ENCODE measurements at places on chromosomes 4 and X.

DNA sequence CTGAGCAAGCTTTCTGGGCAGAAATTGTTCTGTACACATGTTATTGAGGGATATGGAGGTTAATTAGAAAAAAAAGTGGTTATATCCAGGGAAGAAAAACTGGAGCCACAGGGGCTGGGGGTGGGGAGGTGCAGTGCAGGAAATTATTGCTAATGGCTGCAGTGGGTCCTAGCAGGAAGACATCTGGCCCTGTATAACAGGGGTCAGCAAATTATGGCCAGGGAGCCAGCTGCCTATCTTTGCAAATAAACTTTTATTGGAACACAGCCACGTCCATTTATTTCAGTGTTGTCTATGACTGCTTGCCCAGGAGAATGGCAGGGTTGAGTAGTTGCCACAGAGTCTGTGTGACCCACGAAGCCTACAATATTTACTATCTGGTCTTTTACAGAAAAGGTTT lies 23.4 kb upstream of the PRPS2 start:
- no peak for DNase-seq

GRCh38 chr4:52296341-52296740 lies 245.2 kb downstream of the SPATA18 start:
- no peak for DNase-seq

DNA sequence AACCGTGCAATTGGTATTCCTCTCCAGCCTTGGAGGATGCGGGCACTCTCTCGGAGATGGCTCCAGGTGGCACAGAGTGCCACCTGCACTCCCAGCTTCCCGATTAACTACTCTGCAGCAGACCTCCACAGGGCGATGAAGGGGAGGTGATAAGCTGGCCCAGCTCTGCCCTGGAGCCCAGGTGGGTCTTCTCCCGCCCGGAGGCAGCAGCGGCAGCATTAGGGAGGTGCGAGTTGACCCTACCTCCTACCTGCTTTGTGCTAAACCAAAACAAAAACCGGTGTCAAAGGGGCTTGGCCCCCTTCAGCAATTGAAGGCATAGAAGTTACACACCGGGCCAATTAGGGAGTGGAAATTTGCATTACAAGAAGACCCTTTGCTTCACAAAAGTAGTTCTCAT lies 137.4 kb upstream of the MAMLD1 start:
- no peak for DNase-seq

- DNase-seq: no peak
Measured at GRCh38 chr4:52822583-52822971, 39.5 kb upstream of the RASL11B start.

GRCh38 chr4:62640296-62640695 lies 1440.2 kb downstream of the ADGRL3 start:
- no peak for DNase-seq

DNA sequence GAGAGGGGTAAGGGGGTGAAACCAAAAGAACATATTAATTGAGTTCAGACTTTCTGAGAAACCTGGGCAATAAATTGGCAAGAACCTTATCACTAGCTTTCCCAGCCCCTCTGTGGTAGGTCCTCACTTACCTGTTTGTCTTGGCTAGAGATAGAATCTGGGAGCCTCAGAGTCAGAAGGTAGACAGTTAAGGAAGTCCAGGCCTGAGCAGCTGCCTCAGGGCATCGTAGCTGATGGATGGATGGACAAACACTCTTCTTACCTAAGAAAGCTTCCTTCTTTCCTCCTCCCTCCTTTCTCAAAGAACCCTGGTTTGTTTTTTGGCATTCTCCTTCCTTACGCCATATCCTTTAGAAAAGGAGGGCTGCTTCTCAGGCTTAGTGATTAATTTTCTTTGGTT lies 24.4 kb downstream of the FRAS1 start:
- DNase-seq: no peak

- no peak for DNase-seq
Measured at GRCh38 chrX:139725720-139726119, 17.8 kb upstream of the MCF2 start.

DNA sequence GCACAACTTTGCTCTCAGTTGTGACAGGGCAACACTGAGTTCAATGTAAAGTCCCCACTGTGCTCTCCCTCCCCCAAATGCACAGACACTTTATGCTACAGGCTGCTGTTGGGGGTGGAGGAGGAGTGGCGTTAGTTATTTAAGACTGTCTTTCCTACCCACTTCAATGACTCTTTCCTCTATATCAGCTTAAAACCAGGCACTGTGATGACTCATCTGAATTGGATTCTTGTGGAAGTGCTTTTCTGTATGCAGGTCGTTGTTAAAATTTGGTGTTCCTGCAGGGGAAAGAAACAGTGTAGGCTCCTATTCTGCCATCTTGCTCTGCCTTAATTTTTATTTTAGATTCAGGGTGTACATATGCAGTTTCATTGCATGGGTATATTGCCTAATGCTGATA lies 1157.2 kb upstream of the ADGRL3 start:
- DNase-seq: no peak

GRCh38 chr4:185113340-185113739 lies 29.7 kb upstream of the SLC25A4 start:
- no peak for DNase-seq

DNA sequence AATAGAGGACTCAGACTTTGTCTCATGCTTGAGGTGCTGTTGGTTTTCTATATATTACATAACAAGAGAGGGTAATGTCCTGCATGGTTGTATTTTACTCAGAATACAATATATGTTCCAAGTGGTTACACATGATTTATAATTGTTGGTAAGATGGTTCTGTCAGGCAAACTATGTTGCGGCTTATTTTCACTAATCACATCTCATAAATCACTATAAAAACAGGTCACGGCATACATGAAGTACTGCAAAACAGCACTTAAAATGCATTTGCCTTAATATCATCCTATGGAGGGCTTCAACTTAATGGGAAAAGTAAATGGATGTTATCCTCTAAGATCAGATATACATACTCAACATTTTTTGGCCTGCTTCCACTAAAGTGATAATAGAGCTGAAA lies 246.0 kb upstream of the ARSJ start:
- no peak for DNase-seq

DNA sequence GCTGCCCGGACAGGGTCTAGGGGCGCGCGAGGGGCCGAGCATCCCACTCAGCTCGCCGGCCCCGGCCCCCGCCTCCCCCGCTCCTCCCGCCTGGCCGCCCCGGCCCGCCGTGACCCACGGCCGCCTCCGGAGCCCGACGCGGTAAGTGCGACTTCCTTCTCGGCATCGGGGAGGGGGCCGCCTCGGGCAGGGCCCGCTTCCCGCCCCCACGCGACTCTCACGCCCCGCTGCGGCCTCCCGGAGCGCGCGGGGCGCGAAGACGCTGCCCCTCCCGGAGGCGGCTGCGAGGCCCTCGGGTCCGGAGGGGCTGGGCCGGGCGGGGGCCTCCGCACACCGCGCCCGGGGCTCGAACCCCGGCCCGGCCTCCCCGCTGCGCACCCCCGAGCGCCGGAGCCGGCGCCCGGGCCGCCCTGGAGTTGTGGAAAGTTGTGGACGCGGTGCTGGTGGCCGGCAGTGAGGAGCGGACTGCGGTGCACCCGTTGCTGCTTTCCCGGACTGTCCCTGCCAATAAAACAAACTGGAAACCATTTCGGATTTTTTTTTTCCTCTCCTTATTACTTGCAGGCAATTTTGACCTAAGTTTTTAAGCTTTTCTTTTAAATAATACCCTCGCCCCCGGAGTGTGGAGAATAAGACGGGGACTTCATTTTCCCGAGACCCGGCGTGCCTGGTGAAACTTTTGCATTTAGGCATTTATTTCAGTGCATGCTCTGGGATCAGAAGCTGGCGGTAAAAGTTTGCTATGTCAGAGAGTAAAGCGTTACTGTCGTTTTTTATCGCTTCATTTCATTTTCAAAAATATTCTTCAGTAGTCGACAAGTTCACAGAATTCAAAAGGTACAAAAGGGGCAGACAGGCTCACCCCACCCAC lies 13.0 kb upstream of the TMEM156 start:
- no peak for DNase-seq

- DNase-seq: no peak
Measured at GRCh38 chr4:110854021-110854678, 231.3 kb upstream of the PITX2 start.

DNA sequence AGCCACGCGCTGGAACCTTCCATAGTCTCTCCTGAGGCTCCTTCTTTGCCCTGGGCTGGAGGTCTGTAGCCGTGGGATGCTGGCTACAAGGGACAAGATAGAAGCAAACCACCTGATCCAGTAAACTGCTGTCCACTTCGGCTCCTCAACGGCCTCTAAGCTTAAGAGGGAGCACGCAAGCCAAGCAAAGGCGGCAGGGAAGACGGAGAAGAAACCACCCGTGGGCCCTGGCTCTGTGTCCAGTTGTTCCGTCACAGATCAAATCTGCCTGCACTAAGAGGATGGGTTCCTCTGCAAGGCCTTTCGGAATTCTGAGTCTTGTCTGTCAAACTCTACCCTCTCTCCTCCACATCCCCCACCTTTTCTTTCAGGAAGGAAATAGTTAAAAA lies 401 bp upstream of the EDNRA start:
- no peak for DNase-seq

- no peak for DNase-seq
Measured at GRCh38 chr4:188688956-188689355, 549.7 kb downstream of the TRIML1 start.

DNA sequence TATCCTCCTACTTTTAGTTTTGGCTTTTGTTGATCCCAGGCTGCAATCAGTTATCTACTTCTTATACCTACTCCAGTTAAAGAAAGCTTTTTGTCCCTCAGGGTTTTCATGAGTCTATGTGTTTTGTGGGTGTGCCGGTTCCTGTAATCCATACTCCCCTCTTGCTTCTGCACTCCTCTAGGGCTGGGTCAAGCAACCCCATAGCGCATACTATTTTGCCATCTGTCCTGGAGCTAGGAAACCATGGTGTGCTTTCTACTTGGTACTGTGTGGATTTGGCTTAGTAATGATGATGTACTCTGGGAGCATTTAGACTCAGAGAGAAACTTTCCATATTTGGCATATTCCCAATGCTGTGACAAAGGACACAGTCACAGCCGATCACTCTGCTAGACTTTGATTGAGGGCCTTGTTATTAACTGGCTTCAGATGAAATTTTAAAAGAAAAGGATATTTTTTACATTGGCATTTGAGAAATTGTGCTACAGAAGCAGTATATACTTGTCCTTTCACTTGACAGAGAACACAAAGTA lies 86.1 kb upstream of the GRXCR1 start:
- DNase-seq: no peak

GRCh38 chrX:132862562-132862961 lies 95.9 kb downstream of the HS6ST2 start:
- no peak for DNase-seq

GRCh38 chr4:152581536-152582160 lies 45.8 kb upstream of the FBXW7 start:
- no peak for DNase-seq

GRCh38 chrX:75781611-75782010 lies 3.4 kb downstream of the MAGEE2 start:
- DNase-seq: no peak

DNA sequence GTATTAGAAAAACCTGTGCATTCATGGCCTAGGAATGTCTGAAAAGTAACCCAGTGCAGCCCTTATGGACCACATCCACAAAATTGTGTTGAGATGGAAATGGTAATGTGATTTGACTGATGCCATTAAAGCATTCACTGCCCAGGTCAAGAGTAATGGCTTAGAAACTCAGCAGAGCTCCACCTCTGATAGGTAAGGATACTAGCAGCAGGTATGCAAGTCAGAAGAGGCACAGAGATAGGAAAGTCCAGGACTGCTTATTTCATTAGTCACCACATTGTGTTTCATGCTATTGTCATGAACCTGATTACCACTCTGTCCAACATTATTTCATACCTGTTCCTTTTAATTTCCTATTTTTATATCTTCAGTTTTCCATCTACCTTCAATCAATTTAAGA lies 2042.2 kb downstream of the ARAP2 start:
- no peak for DNase-seq

GRCh38 chrX:51332188-51332942 lies at the start of gene NUDT10:
NUDT10 (plus strand) TSS chrX:51332822; CDS start chrX:51332966, 144 bp downstream.
- DNase-seq: no peak

GRCh38 chrX:154516656-154517100 lies 646 bp upstream of the FAM3A start:
- DNase-seq: no peak
